ENCODE measurements at places on chromosomes 2 and 18.

DNA sequence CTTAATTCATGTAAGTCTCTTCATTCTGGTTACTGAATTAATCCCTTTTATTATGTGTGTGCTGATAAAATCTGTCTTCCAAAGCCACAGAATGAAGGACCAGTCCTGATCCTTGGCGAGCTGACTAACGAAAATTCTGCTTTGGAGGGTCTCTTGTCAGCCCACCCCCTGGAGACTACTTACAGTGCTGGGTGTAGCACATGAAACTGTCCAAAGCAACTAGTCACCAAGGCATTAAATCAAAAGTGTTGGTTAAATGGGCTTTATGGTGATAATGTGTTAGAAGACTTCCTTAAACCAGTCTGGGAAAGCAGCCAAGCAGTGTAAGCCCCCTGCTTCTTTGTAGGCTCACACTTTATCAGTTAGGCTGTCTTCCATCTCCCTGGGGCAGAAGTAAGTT lies 420.2 kb downstream of the SUCLG1 start:
- DNase-seq = peak; percentile 43

DNA sequence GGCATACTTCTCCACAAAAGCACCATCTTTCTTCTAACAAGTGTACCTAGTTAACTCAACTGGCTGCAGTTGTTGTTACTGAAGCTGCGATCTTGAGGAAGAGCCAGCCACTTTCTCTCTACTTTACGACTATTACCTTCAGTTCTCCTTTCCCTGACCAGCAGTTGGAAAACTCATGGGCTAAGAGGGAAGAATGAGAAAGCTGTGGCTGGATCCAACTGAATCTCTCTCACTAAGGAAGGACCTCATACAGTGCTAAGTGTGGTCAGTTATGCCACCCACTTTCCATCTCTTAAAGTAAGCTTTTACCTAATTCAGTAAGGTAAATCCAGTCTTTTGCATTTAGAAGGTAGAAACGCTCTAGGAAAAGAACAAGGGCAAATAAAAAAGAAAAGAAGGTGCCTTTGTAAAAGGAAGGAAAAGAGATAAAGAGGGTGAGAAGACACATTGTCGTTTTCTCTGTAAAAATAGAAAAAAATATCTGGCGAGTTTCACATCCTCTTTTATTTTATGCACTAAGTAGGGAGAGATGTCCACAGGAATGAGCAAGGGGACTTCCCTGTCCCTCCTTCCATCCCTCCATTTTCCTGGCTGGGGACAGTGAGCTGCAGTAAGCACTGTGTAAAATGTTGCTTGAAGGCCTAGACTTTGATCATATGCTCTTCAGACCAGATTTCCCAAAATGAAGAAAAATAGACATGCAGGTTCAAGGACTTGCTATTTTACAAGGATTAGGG lies 73.4 kb downstream of the PLEKHM3 start:
- DNase-seq = no peak

GRCh38 chr2:46776687-46777327 lies 138.8 kb downstream of the MCFD2 start:
- DNase-seq = peak; percentile 52

DNA sequence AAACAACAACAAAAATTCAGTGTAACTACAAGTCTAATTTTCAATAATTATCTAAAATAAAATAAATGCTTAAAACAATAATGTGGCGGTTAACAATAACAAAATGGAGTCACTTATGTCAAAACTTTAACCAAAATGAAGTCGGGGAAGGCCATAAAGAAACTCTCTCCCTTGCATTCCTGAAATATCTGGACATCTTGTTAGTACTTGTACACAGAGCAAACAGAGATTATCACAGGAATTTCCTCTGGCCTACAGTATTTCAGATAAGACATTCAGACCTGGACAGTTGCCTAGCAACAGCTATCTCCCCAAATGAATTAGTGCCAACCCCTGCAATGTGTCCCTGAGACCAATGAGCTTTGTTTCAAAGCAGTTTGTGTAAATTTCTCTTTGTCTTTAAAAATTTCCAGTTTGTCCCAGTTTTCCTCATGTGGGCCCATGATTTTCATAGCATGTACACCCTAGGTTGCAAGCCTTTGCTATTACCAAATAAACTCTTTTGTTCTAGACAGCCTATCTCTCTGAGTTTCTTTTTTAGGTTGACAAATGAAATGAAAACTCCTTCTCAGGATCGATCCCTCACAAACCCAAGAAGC lies 68.6 kb downstream of the EXOC6B start:
- DNase-seq = peak; percentile 55

DNA sequence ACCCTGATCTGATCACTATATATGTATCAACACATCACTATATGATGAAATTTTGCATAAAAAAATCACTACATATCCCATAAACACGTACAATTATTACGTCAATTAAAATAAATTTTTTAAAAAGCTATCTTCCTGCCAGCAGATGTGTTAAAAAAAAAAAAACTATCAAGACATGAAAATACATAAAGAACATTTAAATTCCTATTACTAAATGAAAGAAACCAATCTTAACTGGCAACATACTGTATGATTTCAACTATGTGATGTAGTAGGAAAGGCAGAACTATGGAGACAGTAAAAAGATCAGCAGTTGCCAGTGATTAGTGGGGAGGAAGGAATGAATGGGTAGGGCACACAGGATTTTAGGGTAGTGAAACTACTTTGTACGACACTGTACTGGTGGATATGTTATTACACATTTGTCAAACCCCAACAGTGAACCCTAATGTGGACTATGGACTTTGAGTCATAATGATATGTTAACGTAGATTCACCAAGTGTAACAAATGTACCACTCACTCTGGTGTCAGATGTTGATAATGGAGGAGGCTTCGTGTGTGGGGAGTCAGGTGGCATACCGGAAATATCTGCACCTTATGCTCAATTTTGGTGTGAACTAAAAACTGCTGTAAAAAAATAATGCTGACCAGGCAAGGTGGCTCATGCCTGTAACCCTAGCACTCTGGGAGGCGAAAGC lies 27.4 kb downstream of the USP34 start:
- no peak for DNase-seq

DNA sequence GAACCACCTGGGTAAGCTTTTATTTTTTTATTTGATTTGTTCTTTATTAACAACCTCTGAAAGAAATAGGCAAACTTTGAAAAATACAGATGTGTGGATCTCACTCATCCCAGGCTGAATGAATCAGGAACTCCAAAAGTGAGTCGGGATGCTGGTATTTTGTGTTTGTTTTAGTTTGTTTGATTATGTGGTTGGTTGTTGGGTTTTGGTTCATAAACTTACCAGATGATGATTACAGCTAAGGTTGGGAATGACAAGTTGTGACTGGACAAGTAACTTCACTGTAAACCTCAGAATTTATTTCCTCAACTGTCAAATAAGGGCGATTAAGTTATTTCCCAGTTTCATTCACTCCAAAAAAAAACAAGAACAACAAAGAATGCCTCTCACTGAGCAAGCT lies 80.5 kb upstream of the KIF5C start:
- no peak for DNase-seq

- DNase-seq = no peak
These were observed 58.2 kb downstream of the RPRM start for GRCh38 chr2:153420394-153420793.

- DNase-seq = no peak
These were observed 35.3 kb downstream of the NHEJ1 start for GRCh38 chr2:219125225-219125885.

- no peak for DNase-seq
These were observed 42.2 kb downstream of the KLHL14 start for GRCh38 chr18:32730620-32731091.

DNA sequence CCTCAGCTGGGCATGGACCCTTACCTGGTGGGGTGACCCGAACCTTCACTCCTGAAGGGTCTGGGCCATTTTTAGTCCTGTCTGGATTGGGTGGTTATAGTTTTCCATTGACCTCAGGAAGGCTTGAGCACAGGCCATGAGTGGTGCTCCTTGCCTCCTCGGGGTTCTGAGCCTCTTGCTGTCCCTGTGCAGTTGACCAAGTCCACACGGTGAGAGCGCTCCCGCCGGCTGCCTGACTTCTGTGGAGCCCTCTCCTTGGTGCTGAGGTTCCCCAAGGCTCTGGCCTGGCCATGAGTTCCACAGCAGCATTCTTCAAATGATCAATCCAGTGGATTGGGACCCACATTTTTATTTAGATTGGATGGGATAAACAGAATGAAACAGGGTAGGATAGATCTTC lies 159.5 kb downstream of the SEPTIN10 start:
- DNase-seq = no peak

DNA sequence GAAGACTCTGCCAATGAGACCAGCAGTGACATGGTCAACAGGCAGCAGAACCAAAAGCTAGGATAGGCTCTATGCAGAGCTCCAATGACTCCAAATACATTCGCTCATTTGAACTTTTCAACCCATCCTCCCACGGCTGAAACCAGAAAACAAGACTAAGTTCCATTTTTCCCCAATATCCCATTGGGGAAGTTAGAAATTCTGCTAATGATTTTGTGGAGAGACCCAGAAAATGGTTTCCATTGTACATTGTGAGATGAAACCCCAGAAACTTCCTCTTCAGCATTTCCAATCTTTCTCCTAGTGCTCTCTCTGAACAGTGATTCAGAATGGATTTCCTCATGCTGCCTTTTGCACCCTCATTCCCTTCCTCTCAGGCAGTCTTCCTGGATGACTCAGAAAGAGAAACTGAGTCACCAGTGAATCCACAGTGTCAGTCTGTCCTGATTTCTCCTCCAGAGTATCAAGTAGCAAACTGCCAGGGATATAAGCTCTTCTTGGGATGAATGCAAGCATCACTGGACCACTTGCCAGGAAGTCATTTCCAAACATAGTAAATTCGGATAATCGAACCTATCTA lies 467.7 kb upstream of the ID2 start:
- DNase-seq = no peak

GRCh38 chr18:23284629-23285028 lies 149.3 kb downstream of the CABLES1 start:
- DNase-seq = no peak

DNA sequence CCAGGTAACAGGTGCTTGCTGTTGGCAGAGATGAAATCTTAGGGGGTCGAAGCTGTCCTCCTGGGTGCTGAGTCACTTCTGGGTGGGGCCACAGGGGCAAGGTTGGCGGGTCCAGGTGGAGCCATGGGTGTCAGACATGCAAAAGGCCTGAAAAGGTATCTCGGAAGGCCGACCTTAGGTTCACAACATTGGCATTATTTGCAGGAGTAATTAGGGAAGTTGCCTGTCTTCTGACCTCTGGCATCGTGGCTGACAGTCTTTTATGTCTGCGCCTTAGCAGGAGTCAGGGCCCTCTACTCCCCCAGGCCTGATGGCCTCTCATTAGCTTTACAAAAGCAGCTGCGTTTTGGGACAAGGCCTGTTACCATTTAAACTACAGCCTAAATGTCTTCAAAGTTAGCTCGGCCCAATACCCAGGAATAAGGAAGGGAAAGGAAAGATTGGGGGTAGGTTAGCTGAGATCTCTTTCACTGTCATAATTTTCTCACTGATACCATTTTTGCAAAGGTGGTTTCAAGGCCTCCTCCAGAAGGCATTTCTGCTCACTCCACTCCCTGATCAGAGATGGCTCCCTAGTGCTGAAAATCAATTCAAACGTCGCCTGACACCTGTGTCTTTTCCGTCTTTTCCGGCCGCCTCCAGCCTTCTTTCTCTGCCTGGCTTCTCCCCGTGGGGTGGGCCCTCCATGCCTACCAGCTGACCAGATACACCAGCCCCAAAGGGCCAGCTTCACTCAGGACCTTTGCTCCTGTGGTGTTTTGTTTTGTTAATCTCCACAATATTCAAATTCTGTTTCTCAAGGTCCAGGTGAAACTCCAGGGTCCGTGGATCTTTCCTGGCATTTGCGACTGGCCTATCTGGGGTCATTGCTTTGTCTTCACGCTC lies 90.8 kb downstream of the RHOB start:
- no peak for DNase-seq

GRCh38 chr2:240551811-240552210 lies 6.0 kb downstream of the ANKMY1 start:
- no peak for DNase-seq

DNA sequence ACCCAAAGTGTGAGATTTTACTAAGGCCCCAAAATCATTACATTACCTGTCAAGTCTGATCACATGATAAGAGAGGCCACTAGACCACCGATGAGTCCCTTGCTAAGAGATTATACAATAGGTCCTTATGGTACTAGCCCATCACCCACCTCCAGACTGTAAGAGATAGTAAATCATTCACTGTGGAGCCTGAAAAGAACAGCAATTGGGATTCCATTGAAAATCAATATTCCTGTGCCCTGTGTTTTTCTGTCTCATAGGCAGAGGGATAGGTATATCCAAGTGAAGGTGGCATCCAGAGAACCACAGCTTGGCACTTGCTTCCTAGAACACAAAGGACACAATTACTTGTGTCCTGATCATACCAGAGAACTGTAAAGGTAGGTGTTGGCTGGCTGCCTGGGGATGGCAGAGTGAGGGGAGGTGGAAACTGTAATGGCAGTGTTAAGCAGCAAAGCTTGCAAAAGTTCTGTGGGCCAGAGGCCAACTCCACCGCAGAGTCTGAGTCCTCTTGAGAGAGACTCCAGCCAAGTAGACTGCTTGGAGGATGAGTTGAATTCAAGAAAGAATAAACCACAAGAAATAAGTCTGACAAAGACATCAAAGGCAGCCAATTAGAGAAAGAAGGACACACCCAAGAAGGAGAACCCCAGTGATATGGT lies 102.0 kb upstream of the PIEZO2 start:
- DNase-seq = no peak

DNA sequence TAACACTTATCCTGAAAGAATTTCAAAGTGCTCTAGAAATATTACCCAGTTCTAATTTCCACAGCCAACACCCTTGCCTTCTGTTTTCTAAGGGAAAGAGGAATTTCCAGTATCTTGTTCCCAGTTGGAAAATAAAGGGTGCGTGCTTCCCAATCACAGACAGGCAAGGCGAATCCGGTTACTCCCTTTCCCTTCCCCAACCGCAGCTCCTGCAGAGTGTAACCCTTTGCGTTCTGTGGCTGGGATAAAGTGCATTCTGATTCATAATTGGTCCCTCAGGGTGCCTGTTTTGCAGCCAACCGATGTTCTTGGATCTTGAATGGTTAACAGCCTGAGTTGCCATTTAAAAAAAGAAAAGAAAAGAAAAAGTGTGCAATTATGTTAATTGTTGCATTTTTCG lies 40.6 kb upstream of the PGAP1 start:
- peak; percentile 48 for DNase-seq

GRCh38 chr2:12617366-12617765 lies 99.4 kb upstream of the TRIB2 start:
- DNase-seq = no peak

GRCh38 chr2:164778723-164779122 lies 62.9 kb downstream of the COBLL1 start:
- no peak for DNase-seq

- DNase-seq = no peak
These were observed 7.6 kb downstream of the KCNG2 start for GRCh38 chr18:79805211-79805887.
